ENCODE measurements at places on chromosomes 3 and 15.

DNA sequence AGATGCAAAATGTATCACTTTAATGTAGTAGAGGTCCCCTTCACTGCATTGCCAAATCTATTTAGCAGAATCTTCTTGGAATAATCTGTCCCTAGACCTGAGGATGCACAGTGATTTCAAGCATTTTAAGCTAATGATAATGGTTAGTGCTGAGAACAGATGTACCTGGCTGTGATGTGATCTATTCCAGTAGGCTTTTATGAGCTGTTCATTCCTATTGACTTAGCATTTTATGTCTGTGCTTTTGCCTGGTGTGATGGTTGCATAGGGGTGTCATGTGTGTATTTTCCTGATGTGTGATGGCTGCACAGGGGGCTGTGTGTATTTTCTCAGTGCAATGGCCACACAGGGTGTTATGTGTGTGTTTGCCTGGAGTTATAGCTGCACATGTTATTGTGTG is 272.9 kb downstream of the TIGIT start:
- DNase-seq, result no peak

- no peak for DNase-seq
Measured at GRCh38 chr3:170621256-170621655, 35.4 kb upstream of the SLC7A14 start.

DNA sequence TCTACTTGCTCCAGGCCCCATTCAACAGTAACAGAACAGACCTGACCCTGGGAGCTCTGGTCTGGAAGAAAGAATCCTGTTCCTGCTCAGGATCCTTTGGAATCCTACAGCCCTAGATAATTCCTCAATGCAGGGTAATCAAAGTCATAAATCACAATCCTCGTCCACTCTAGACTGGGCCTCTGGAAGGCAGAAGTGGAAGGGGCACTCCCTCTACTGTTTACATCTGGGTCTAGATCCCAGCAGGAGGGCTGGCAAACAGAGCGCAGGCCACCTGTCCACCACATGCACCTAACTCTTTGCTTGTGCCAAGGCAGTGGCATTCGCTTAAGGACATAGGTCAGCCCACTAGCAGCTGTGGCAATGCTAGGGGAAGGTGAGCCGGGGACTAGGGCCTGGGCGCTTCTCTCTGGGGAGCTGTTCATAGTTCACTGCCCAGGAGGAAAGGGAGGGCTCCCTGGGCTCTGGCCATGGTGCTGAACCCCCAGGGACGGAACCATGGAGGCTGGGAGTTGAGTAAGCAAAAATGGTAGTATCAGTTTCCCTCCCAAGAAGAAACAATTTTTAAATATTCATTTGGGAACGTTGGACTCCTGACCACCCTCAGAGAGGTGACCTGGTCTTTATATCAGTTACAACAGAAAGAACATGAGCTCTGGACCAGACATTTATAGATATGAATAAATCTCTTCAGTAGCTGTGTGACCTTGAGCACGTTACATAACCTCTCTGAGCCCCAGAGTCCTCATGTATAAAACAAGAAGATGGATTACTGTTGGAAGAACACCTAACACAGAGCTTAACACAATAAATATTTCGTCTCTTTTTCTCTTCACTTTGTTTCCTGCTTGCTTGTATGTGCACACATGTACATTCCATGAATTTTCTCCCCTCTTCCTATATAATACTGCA is 90.2 kb downstream of the NTRK3 start:
- DNase-seq, result peak; percentile 8

DNA sequence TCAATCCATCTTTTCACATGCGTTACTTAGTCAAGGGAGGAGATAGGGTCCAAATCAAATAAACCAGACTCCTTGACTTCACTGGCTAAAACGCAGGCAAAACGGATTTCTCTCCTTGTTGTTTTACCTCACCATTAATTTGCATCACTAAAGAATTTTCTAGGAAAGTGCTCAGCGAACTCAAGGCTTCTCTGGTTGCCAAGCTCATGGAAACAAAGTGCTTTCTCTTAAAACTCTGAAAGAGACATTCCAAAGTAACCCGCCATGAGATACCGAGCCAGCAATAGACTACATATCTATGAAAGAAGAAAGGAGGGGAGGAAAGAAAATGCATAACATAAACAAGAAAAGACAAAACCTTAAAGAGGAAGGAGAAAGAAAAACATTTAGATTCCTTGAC is 211.7 kb upstream of the WNT5A start:
- no peak for DNase-seq

DNA sequence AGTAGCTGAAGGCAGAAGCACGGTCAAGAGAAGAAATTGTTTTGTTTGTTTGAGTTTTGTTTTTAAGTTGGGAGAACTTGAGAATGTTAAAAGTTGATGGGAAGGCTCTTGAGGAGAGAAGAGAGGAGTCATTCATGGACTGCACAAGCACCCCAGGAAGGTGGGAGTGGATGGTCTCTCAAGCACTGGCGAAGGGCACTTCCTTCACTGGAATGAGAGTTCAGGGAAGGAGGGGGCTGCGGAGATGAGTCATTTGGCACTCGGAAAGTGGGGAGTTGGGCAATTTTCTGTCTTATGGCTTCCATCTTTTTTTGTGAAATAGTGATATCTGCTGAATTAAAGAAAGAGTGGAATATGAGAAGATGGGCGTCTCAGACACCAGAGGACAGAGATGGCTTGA is 66.0 kb downstream of the ATP13A4 start:
- DNase-seq, result no peak

DNA sequence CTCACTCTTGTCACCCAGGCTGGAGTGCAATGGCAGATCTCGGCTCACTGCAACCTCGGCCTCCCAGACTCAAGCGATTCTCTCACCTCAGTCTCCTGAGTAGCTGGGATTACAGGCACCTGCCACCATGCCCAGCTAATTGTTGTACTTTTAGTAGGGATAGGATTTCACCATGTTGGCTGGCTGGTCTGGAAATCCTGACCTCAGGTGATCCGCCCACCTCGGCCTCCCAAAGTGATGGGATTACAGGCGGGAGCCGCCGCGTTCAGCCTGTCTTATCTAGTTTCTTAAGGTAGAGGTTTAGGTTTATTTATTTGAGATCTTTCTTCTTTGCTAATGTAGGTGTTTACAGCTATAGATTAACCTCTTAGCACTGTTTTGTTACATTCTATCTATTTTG is 708.8 kb downstream of the ZNF385D start:
- no peak for DNase-seq

DNA sequence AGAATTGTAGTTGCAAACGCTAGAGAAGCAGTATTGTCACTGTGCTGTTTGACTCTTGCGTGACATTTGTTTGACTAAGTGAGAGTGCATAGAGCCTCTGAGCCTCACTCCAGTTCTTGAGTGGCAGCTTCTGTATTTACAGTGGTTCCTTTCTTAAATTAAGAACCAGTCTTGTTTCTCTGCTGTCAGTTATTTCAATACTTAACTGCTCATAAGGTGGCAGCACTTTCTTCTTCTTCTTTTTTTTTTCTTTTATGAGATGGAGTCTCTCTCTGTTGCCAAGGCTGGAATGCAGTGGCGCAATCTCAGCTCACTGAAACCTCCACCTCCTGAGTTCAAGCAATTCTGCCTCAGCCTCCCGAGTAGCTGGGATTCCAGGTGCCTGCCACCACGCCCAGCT is 372.1 kb downstream of the LPP start:
- no peak for DNase-seq

DNA sequence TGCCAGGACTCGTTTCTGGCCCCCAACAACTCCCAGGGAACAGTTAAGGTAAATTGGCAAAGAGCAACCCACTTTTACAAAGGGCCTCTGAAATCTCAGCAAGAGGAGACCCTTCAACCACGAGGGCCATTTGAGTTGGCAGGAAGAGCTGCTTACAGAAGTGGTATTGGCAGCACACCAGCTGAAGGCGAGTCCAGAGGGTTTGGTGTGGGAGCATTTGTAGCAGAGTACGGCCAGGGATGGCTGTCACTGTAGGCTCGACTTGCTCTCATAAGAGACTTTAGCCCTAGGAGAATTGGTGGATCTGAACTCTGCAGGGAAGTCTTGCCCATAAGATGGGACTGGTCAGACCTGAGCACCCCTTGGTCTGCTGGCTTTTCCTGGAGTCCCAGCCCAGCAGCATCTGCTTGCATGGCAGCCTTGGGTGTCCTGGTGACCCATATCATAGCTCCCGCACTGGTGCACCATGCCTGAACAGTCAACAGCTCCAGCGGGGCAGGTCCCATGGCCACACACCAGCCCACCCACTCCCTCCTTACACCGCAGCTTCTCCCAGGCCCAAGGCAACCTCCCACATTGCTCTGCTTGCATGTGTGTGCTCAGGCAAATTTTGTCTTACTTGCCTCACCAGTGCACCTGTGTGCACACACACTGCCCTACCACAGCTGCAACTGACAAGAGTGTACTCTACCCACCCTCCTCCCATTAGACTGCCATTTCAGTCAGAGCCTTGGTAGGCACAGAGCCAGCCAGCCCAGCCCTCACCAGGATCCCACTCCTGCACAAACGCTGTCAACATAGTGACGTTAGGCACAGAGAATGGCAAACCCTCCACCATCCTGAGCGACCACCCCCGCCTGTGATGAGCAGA is 861.6 kb upstream of the DPPA4 start:
- no peak for DNase-seq

GRCh38 chr3:53531749-53532148 is 37.3 kb downstream of the CACNA1D start:
- DNase-seq, result no peak

DNA sequence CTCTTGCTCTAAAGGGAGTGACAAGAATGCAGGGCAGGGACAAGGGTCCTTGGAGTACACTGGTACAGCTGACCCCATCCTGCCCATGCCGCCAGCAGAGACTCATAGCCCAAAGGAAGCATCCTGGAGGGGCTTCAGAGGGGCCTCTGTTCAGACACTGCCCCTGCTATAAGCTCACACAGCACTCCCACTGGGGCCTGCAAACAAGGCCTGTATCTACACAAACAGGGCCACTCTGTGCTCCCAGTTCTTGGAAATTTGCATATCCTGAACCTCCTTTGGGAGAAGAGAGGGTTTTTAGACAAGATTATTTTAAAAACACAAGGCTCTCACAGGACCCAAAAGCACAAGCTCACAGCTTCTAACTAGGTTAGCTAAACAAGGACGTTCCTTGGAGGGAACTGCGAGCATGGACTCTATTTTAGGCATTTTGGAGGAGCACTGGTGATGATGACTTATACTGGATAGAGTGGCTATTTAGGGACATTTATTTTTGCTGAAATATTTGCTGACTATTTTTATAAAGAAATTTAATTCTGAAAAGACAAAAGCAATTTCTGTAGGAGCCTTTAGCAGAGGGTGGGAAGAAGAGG is 16.4 kb upstream of the ANKRD34C start:
- no peak for DNase-seq

DNA sequence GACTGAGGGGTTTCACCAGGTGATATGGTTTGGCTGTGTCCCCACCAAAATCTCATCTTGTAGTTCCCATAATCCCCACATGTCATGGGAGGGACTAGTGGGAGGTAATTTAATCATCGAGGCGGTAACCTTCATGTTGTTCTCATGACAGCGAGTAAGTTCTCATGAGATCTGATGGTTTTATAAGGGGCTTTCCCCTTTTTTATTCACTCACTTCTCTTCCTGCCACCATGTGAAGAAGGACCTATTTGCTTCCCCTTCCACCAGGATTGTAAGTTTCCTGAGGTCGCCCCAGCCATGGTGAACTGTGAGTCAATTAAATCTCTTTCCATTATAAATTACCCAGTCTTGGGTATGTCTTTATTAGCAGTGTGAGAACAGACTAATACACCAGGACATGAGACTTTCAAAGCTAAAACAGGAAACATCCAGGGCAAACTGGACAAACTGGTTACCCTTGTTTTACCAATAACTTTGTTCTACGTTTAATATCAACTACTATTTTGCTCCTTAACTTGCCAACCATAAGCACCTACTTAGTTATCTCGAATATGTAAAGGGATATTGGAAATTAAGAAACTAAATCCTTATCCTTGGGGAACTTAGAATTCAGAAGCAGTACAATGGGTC is 98.2 kb downstream of the MYH15 start:
- no peak for DNase-seq

DNA sequence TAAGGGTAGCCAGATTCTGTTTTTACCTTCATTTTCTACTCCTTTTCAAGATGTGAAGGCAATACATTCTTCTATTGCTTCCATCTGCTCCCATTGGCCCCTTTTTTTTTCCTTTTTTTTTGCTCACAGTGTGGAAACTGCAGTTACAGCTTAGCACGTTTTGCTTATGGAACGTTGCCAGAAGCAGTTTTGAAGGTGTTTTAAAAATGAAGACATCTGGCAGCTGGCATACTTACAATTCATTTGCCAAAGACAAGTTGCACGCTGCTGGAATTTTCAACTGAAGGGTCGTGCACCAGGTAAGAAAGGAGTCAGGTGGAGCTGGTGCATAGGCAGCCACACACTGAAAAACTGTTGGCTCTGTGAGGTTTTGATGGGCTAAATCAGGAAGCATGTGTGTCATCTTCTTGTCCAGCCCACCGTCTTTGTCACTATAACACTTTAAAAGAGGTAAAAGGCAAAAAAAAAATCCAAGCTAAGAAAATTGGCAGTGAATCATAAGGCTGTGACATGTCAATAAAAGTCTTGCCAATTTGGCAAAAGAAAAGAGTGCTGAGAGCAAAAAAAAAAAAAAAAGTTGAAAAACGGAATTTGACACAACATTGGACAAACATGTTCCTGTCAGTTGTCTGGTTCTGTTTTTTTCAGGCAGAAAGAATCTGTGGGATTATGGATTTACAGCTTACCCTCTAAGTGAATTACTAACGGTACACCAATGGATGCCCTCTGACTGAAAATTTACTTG is 225.4 kb upstream of the SOX2 start:
- no peak for DNase-seq

DNA sequence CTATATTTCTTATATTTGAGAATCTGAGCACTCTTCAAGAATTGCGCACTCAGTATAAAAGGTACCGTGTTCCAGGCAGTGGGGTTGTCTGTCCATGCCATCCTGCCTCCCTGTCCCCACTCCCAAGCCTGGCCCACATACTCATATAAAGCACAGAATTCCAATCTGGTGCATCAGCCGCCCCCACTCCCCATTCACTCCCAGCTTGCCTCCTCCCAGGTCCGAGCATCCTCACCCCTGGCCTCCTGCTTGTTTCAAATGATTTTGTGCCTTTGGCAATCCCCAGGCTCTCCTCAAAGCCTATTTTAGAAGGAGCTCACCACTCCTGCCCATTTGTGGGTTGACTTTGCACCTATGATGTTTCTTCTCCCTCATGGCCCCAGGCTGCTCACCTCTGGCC is 22.2 kb upstream of the IGF1R start:
- DNase-seq, result no peak

DNA sequence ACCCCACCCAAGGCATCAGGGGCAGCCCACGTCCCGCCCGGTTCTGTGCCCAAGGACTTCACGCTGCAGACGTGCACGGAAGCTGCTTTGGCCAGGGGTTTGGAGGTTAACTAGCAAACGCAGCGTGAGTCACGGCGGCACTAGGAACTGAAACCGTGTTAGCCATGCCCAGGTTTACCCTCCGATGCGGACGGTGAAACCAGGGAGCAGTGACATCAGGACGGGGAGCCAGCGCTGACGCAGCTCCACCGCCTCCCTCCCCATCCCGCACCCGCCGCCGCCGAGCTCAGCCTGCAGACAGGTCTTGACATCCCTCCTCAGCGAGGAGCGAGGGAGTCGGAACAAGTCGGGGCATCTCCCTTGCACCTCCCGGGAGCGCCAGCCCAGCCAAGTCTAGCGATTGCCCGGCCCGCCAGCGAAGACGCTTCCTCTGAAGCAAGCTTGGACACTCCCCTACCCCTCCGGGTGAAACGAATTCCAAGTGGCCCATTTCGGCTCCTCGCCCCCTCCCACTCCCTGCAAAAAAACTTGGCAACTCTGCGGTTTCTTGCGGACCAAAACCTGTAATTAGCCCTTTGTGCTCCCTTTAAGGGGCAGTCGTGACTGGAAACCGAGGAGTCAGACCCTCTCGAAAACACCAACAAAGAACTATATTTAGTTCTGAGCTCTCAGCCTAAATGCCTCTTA is 1.4 kb upstream of the RAP2B start:
- peak; percentile 78 for DNase-seq

All from activated CD4-positive, alpha-beta T cell treated with anti-CD3 and anti-CD28 coated beads, Interleukin-2, amount 10 ng/mL, durations not matched to agents 7 days and 5 days (primary cell).